ENCODE measurements at places on chromosomes 16 and 17. TPM values are rescaled to one million over a fixed set of nuclear protein-coding genes. Genes with fewer than 3 reads are reported as not detected.
A peak's percentile ranks its signal among the peaks of the same experiment; 100 is the strongest.

DNA sequence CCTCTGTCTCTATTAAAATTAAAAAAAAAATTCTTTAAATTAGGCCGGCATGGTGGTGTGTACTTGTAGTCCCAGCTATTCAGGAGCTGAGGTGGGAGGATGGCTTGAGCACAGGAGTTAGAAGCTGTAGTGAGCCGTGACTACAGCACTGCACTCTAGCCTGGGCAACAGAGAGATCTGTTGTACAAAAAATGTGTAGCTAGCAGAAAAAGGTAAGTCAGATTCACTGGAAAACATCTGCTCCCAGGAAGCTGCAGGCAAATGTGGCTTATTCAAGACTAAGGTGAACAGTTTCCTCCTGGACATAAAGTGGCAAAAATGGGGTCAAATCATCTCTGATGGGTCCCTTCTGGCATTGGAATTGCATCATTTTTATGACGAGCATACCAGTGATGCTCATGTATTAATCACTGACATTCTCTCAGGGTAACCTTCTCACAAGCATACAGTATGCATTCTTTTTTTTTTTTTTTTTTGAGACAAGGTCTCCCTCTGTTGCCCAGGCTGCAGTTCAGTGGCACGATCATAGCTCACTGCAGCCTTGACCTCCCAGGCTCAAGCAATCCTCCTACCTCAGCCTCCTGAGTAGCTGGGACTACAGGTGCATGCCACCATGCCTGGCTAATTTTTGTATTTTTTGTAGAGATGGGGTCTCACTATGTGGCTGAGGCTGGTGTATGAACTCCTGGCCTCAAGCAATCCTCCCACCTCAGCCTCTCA lies 48.7 kb downstream of the CPPED1 start:
- H3K27me3 ChIP-seq: no peaks in the 10 kb centered on the region
- no peak for DNase-seq
- no peak overlapping the region for H3K4me3 ChIP-seq
- no peak overlapping the region for H3K27ac ChIP-seq
- H3K4me1 ChIP-seq: no peaks in the 10 kb centered on the region

GRCh38 chr16:88585927-88586581 lies 15.9 kb downstream of the ZC3H18 start:
- no peak overlapping the region for H3K4me3 ChIP-seq
- no peaks in the 10 kb centered on the region for H3K4me1 ChIP-seq
- no peaks in the 10 kb centered on the region for H3K27me3 ChIP-seq
- DNase-seq: no peak

GRCh38 chr16:2826591-2827373 lies 3.3 kb upstream of the ZG16B start:
- H3K27me3 ChIP-seq: no peaks in the 10 kb centered on the region
- no peak overlapping the region for H3K27ac ChIP-seq
- H3K36me3 ChIP-seq: no peaks in the 10 kb centered on the region

DNA sequence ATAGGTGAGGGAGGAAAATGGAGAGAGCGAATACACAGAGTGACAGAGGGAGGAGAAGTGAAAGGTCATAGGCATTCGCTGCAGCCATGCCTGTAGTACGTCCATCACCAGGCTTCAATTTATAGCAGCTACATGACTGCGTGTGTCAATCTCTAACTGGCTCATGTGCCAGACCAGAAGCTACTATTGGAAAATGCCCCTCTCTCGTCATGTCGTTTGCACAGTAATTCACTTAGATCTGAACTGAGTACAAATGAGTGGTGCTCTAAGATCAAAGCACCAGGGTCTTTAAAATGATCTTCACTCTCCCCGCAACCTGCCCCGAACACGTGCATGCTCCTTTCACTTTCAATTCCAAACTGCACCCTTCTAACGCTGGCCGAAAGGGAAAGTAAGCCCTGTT lies 51.3 kb downstream of the ADCY9 start:
- H3K27me3 ChIP-seq: no peaks in the 10 kb centered on the region
- H3K36me3 ChIP-seq: no peaks in the 10 kb centered on the region
- no peak for DNase-seq
- no peaks in the 10 kb centered on the region for H3K4me1 ChIP-seq

GRCh38 chr17:67829331-67829730 lies 4.0 kb downstream of the BPTF start:
- H3K4me3 ChIP-seq: peak overlapping the region; percentile 96
- H3K27ac ChIP-seq: no peak overlapping the region
- H3K4me1 ChIP-seq: no peaks in the 10 kb centered on the region
- H3K27me3 ChIP-seq: no peaks in the 10 kb centered on the region
- DNase-seq: no peak

ACSF2 gene
- 12.2 TPM for total RNA-seq

DNA sequence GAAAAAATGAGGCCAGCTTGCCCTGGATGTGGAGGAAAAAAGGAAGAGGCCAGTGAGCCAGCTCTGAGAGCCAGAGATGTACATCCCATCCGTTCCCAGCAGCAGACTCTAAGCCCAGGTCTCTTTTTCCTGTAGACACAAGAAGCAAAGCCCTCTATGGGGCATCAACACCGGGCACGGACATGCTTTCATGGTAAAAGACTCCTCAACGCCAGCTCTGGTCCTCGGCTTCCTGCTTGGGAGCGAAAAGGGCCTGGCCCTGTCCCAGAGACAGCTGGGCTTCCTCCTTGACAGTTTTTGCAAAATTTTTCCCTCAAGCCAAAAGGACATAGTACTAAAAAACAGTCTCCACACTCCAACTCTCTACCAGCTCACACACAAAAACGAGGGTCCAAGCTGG lies 27.1 kb downstream of the PELP1 start:
- H3K4me3 ChIP-seq: no peak overlapping the region
- no peaks in the 10 kb centered on the region for H3K4me1 ChIP-seq
- H3K36me3 ChIP-seq: peaks cover 94% of the 10 kb centered on the region
- no peaks in the 10 kb centered on the region for H3K27me3 ChIP-seq
- DNase-seq: no peak
- H3K27ac ChIP-seq: no peak overlapping the region

- peaks cover 4% of the 10 kb centered on the region for H3K4me1 ChIP-seq
- no peak overlapping the region for H3K4me3 ChIP-seq
Measured at GRCh38 chr16:5328546-5328945, 231.0 kb upstream of the EEF2KMT start.

DNA sequence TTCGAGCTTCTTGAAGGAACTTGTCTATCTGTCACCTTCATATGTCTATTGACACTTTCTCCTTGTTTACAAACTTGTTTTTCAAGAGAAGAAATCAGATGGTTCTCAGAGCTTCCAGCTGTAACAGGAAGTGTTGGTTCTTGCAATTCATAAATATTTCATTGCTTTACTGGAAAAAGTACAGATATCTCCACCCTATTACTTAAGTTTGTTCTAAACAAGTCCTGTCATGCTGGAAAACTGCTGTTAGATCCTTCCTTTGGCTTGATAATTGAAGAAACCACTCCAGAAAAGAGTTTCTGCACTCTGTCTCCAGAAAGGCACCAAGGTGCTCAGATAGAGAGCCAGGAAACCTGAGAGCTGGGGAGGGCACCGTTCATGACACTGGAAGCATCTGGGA lies 181.6 kb downstream of the DNAH9 start:
- H3K27ac ChIP-seq: no peak overlapping the region
- DNase-seq: no peak
- no peaks in the 10 kb centered on the region for H3K27me3 ChIP-seq
- no peaks in the 10 kb centered on the region for H3K4me1 ChIP-seq

DNA sequence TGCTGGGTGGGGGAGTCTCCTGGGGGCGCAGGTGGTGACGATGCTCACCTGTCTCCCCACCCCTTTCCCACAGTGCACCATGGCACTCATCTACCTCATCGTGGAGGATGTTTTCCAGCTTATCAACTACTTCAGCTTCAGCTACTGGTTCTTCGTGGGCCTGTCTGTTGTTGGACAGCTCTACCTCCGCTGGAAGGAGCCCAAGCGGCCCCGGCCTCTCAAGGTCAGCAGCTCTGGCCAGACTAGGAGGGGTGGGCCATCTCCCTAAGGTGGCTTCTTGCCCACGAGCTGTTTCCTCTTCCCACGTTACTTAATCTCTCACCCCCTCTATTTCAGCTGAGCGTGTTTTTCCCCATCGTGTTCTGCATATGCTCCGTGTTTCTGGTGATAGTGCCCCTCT lies 14.5 kb downstream of the SLC7A6OS start:
- H3K4me3 ChIP-seq: no peak overlapping the region
- no peaks in the 10 kb centered on the region for H3K4me1 ChIP-seq
- H3K27me3 ChIP-seq: no peaks in the 10 kb centered on the region
- H3K36me3 ChIP-seq: peaks cover 79% of the 10 kb centered on the region
- DNase-seq: no peak
- H3K27ac ChIP-seq: no peak overlapping the region

DNA sequence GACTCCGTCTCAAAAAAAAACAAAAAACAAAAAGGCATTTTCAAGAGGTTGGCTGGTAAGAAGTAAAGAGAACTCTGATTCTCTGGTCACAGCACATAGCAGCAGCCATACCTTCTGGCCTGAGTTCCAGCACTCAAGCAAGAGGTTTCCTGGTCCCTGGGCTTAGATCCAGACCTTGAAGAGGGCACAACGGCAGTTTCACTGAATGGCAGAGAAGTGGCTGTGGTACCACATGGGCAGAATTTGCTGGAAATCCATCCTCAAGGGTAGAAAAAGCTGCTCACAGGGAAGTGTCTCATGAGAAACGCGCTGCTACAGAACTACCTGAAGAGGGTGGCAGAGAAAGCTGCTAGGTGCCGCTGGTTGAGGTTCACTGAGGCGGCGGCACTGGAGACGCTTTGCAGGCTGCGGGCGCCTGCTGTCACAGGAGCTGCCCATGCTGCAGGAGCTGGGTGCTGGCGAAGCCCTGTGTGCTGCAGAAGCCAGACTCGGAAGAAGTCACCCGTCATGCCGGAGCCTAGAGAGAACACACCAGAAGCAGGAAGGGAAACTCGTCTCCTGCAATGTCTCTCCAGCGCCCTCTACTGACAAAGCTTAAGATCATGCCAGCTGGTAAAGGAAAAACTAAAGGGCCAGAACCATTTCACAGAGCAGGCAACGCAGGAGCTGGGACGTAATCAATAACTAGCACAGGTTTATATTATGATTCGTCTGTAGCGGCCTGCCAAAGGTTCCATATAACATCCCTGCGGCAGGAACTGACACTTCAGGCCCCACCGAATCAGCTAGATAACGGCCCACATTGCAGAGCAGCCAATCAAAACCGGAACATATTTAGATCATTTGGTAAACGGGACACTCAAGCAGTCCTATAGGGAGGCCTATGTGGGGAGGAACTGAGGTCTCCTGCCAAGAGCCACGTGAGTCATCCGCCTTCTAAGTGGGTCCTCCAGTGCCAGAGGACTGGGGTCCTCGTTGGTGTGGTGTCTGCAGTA lies 5.4 kb upstream of the ZNF213 start:
- DNase-seq: peak; percentile 85
- H3K4me3 ChIP-seq: peak overlapping the region; percentile 62
- peaks cover 4% of the 10 kb centered on the region for H3K36me3 ChIP-seq
- peaks cover 3% of the 10 kb centered on the region for H3K4me1 ChIP-seq
- no peaks in the 10 kb centered on the region for H3K27me3 ChIP-seq

TPPP3 gene
- total RNA-seq: 0.48 TPM

DNA sequence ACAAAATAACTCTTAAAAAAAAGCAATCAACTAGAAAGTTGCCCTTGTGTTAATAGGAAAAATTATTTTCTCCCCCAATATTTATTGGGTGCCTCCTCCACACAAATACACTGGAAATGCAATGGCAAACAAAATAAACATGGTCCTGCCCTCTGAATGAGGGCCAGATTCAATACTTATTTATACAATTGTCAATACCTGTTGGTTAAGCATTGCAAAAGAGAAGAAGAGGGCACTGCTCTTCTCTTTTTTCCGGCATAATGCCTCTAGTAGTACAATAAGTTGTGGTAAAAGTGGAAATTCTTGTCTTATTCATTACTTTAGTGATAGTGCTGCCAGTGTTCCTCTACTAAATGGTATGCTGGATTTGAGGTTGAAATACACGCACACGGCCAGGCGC lies 22.5 kb upstream of the ALDH3A2 start:
- no peaks in the 10 kb centered on the region for H3K4me1 ChIP-seq
- H3K27ac ChIP-seq: no peak overlapping the region
- no peaks in the 10 kb centered on the region for H3K27me3 ChIP-seq
- H3K4me3 ChIP-seq: no peak overlapping the region

All from H9 (cell line).